ENCODE measurements at places on chromosomes 2 and 18.

DNA sequence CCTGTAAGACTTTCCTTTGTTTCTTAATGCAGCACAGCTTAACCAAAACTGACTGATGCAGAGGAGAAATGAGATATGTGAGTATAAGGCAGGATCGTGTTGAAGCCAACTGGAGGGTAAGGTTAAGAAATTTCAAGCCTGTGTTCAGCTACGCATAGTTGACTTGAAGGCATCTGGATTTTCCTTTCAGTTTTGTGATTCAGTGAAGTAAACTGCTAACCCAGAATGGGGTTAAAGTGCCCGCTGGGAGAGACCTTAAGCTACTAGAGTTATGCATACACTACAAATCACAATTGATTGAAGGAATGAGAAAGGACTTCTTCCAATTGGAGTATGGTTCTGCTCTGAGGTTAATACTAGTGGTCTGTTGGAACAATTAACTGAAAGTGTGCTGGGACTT, 22.6 kb downstream of the THSD7B start:
- no peak for DNase-seq

DNA sequence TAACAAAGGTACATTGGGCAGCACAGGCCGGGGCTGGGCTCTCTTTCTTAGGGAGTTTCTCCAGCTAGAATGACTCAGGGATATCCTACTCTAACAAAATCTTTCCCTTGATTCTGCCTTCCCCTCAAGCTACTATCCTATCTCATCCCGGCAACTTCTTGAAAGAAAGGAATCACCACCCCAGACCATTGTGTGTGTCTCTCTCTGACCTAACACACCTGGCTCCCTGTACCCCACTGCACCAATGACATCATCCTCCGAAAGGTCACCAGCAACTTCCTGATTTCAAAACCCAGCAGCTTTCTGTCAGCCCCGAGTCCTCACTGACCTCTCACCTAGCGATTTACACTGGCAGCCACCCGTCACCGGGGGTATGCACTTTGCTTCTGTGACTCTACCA, 72.1 kb upstream of the MAP4K4 start:
- DNase-seq = no peak

DNA sequence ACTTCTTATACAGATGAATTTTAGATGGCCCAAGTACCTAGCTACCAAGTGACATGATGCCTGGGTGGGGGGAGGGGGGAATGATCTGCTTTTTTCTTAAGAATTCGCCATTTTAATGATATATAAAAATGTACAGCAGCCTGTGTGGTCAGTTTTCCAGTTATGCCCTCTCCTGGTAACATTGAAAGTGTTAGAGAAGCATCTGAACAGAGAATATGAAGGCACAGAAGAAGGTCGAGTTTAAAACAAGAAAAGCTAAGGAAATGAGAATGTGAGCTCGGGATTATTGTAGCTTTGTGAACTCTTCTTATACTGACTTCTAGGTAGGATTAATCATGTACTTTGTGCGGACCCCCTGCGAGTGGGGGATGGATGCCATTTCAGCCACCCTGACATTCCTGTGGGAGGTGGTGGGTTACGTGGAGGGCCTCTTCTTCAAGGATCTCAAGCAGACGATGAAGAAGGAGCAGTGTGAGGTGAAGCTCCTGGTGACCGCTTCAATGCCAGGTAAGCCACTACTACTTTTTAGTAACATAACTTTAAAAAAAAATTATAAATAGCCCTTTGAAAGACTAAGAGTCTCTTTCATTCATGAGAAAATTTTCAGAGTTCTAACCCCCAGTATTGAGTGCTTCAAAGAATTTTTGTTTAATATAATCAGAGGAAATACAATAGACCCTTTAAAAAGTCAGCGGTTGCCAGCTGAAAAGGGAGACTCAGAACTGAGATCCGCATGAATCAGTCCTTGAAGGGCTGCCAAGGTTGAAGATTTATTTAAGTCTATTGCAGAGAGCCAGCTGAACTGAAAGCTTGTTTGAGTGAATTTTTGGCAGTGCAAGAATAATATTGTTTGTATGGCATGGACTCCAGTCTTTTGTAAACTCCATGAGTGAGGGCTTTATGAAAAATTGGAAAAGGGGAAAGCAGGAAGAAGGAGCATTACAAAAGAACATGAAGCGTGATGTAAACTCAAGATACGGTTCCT, 68.6 kb upstream of the RPE start:
- DNase-seq = no peak

DNA sequence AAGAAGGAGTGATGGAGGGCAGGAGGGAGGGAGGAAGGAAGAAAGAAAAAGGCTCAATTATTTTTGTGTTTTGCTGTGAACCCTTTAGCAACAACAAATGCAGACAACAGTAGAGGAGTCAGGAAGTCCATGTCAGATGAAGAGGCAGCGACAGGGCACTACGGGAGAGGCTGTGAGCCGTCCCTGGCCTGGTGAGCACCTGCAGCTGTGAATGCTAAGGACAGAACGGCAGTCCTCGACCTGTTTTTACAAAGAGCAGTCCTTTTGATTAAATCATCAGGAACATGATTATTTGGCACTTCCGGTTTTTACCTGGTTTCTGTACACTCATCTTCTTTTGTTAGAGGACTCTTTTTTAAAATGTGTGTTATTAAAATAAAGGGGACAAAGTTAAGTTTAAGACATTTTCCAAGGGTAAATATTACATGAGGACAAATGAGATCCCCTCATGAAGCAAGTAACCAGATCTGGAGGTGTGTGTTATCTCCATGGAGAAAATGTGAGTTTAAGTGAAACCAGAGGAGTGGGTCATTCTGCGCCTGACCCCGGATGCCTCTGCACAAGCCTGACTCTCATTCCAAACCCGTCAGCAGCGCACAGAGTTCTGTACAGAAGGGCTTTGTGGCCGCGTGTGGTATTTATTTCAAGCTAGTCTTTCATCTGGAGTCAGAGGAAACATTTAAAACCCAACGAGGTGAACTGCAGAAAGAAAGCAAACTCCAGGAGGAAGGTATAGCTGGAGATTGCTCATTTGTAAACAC, 492.5 kb downstream of the SOX11 start:
- DNase-seq = no peak

DNA sequence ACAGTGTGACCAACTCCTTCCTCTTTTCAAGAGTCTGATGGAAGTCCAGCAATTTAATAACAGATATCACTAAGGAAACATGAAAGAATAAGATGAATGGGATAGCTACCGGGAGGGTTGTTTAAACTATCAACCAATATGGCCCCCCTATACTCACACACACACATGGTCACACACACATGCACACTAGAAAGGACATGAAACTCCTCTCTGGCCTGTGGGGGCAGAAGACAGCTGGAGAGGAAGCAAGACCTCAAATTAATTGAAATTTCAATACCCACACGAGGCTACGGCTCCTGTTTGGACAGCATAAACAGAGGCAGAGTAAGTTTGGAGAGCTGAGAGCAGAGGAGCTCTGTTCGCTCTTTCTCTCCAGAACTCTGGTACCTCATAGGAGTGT, 34.7 kb upstream of the REEP1 start:
- no peak for DNase-seq

- DNase-seq = no peak
These were observed 175.8 kb upstream of the HNRNPA3 start for GRCh38 chr2:177036747-177037146.

GRCh38 chr18:39854291-39854690, 2100.7 kb upstream of the PIK3C3 start:
- DNase-seq = no peak

Data from HEK293T (cell line).